Activated naive CD4-positive, alpha-beta T cell treated with Interleukin-2 at 50 U/mL for 16 hours (primary cell): ENCODE measurements at places on chromosomes 7 and 10.

GRCh38 chr10:74839708-74840107, 13.3 kb downstream of the KAT6B start:
- DNase-seq, result no peak

- no peak for DNase-seq
These were observed 347.4 kb downstream of the RPS24 start for GRCh38 chr10:78381107-78381506.

- no peak for DNase-seq
These were observed 4.7 kb upstream of the IGF2BP3 start for GRCh38 chr7:23474829-23475575.

DNA sequence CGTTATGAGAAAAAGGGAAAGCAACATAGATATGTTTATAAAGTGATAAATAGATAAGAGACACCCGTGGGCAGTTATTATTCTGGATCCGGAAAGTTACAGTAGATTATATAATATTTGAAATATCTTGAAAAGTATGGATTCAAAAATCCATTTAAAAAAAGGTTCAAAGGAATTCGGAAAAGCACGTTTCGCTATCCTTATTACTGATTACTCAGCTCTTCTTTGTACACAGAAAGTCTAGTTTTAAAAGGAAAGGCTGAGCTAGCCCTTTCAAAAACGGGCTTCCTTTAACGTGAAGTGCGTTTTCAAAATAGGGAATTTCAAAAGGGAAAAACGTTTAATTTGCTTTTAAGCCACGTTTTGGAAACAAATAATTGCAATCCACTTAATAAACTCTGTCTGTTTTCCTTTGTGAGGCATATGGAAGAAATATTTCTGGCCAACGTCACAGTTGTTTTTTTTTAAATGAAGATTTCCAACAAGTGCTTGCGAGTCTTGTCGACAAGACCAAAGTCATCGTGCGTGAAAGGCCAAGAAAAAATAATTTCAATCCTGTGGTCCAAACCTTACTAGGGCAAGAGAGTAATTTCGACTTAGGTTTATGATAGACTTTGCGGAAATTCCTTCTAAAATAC, 2.2 kb upstream of the SKIDA1 start:
- DNase-seq, result no peak

DNA sequence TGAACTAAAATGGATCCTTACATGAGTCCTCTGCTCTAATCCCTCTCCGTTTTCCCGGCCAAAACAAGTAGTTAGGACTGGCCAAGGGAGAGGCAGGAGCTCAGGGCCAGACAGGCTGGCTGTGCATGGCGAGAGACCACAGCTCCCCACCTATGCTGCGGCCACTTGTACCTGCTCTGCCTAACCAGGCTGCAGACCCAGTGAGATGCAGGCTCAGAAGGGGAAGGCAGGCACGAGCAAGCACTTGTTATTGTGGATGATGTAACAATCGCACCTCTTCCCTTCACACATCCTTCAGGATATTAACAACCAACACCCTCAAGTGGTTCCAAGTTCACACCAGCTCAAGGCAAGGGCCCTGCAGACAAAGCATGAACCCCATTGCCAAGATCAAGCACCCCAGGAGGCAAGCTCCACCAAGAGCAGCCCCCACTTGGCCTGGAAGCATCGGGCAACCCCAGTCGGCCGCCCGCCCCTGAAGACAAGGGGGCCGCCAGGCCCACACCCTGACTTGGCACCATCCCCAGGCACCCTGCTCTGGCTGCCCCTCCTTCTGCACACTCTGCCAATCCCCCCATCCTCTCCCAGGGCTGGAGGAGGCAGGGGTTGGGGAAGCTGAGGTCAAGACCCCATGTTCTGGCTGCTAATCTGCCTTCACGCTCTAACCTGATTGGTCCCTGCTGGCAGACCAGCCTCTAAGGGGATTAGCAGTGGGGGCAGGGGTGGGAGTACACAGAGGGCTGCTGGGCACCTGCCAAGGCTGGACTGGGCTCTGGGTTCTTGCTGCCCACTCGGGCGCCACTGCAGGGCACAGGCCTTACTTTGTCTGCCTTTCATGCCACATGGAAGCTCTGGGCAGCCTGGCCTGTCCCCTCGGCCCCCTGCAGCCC, 111.3 kb downstream of the SLIT1 start:
- DNase-seq, result no peak

GRCh38 chr7:108010377-108010776, 7.4 kb upstream of the LAMB1 start:
- no peak for DNase-seq

DNA sequence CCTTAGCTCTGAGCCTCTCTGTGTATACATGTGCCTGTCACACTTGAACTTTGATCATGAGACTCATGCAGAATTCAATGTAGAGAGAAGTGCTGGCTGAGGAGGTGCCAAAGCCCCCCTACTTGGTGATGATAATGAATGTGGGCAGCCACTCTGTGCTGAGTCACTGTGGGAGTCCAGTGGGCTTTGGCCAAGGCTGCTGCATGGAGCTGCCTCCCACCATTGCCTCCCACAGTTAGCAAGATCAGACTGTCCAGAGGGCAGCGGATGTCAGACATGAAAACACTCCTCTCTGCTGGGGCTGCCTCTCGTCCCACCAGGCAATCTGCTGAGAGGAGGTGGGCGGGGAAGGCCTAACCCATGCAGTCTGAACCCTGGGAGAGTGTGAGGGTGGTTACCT, 180.3 kb downstream of the SH2D4B start:
- no peak for DNase-seq

- DNase-seq, result no peak
These were observed 15.3 kb upstream of the ADAM22 start for GRCh38 chr7:87918740-87919139.

DNA sequence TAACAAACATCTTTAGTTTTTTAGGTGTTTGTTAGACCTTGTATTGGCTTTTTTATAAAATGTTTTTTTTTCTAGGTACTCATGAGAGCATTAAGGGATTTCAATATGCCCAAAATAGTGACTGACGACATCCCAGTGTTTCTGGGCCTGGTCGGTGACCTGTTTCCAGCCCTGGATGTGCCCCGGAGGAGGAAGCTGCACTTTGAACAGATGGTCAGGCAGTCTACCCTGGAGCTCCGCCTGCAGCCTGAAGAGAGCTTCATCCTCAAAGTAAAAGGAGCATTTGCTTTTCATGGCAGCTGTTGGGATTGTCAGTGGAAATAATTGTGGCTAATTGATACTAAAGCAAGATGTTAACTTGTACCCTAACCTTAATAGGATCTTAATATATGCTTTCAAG, 161.5 kb downstream of the DNAH11 start:
- DNase-seq, result no peak

GRCh38 chr7:99221866-99222265, 14.0 kb upstream of the KPNA7 start:
- DNase-seq, result no peak

GRCh38 chr7:11833431-11833830, 1.4 kb upstream of the THSD7A start:
- no peak for DNase-seq

DNA sequence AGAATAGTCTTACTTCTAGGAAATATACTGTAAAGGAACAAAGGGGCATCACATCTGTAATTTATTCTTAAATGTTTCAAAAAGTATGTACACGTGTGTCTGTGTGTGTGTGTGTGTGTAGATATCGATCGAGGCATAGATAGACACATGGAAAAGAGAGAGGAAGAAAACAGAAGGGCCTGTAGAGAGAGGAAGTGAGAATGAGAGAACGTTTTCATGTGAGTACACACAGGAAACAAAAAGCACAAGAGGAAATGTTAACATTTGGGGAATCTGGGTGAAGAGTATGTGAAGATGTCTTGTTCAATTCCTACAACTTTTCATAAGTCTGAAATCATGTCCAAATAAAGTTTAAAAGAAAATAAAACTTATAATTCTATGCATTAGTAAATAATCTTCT, 286.5 kb upstream of the SORCS1 start:
- DNase-seq, result no peak

- peak; percentile 73 for DNase-seq
These were observed 125.7 kb downstream of the RGS10 start for GRCh38 chr10:119416855-119417254.

- no peak for DNase-seq
These were observed 68.1 kb downstream of the HTR5A start for GRCh38 chr7:155138204-155138603.

DNA sequence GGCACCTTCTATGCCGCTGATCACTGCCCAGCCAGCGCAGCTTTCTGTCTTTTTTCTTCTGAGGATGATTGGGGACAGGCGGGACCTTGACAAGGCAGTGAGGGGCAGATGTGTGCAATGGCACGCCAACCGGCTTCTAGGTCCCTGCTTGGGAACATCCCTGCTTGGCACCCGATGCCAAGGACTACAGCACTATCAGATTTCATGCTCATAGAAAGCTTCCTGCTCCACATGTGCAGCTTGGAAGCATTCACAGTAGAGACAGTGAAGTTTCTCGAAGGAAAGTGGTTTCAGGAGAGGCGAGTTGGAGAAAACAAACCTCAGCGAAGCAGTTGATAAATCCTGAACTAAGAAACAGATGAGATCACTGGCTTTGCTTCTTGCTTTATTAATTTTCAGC, 267.5 kb upstream of the HABP2 start:
- no peak for DNase-seq

- no peak for DNase-seq
These were observed 209.2 kb upstream of the SHH start for GRCh38 chr7:156021471-156021870.

- DNase-seq, result no peak
These were observed 1086.9 kb downstream of the XPNPEP1 start for GRCh38 chr10:108836362-108836761.

- no peak for DNase-seq
These were observed 75.2 kb downstream of the TEX36 start for GRCh38 chr10:125607689-125608290.

DNA sequence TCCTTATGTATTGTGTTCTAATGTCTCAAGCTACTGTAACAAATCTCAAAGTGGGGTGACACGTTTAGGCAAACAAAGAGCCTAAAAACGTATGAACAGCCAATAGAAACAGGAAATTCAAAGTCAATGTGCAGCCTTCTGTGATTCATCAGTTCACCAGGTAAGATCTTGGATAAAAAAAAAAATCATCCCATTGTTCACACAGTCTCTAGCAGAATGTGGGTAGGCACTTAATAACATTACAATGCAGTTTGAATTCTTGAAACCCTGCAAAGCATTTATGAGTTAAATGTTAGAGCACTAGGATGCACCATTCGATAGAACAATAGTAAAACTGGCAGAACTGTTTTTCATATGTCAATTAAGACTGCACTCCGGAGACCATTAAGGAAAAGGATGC, 88.2 kb upstream of the HDAC9 start:
- DNase-seq, result no peak

DNA sequence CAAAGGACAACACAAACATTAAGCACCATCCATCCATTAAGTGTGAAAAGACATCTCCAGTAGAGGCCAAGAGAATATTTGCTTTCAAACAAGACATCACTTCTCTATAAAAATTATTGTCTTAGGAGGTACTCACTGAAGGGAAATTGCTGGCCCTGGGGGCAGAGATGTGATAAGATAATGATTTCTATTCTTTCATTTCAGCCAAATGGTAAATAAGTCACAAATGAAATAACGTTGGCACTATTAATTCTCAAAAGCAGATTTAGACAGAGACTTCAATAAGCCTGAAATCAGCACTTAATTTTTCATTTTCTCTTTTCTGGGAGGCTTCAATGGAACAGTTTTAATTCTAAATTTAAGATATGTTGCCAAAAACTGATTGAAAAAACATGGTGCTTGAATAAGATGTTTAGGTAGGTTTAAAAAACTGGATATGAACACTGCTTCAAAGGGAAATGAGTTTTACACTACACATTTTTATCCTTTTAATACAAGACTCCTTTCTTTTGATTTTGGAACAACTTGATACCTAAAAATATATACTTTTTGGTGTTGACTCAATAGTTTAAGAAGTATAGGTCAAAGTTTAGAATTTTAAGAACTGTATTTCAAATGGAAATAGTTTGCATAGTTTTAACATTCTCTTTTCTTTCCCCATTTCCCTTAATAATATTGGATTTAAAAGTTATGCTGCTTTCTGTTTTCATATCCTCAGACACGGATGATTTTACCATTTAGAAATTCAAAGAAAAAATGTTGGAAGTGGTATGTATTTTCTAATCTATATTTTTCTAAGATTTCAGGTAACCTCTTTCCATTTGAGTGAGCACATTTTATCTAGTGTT, 204.0 kb downstream of the AHR start:
- DNase-seq, result no peak

- no peak for DNase-seq
These were observed 676.5 kb downstream of the NRG3 start for GRCh38 chr10:82551506-82551905.

GRCh38 chr10:113487154-113487553, 65.7 kb upstream of the HABP2 start:
- no peak for DNase-seq

DNA sequence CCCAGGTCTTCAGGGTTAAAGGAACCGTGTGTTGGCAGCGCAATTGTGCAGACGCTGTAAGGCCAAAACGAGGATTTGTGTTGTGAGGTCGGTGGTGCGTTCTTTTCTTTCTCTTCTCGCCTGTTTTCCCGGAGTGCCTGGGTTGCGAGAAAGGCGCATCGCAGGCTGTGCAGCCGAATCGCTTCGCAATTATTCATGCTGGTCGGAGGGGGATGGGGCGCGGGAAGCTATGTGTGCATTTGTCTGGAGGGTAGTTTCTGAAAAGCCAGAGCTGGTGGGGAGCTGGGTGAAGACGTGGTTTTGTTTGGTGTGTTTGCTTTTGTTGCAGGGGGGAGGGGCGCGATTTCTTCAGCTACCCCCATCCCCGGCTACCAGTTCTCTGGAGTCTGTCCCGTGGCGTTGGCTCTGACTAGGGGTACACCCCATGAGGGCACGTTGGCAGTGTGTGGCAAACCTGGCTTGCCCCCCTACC, 2.1 kb downstream of the MXI1 start:
- DNase-seq, result peak; percentile 72

DNA sequence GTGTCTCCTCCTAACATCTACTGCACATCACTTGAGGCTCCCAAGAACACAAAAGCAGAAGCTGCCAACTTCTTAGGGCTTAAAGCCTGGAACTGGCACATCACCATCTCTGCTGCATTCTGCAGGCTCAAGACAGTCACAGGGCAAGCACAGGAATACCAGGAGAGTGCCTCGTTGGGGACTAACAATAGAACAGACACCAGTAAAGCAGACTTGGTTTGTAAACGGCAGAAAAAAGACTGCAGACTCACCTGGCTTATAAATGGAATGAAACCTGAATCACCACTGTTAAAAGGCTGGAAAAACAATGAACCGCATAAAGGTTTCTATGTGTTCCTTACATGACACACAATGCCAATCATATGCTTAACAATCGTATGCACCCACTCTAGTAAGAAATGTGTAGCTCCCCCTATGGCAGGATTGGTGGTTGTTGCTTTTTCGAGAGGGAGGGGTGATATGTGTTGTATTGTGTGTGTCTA, 12.8 kb downstream of the RHEB start:
- DNase-seq, result no peak
